Keratinocyte (primary cell): ENCODE measurements at places on chromosomes 1 and 21.

- no peak for DNase-seq
Measured at GRCh38 chr1:245645406-245645805, 490.6 kb downstream of the KIF26B start.

GRCh38 chr1:37890378-37891014 lies 31.1 kb upstream of the MTF1 start:
- DNase-seq, result no peak

- DNase-seq, result no peak
Measured at GRCh38 chr1:92544756-92545165, 58.0 kb upstream of the GFI1 start.

DNA sequence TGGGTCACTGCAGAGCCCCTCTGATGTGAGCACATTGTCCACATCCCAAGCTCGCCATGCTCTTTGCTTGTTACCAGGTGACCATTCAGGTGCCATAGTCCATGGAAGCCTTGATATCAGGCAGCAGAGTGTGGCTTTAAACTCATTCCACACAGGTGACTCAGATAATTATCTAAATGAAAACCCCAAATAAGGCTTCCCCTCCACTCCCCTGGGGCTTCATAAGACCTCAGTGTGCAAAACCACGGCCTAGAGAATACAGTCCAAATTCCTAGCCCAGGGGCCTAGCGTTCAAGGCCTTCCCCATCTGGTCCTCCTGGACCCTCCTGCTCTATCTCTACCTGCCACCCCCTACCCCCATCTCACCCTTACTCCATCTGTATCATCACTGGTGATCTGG lies 97.1 kb downstream of the ARHGEF10L start:
- DNase-seq, result no peak

DNA sequence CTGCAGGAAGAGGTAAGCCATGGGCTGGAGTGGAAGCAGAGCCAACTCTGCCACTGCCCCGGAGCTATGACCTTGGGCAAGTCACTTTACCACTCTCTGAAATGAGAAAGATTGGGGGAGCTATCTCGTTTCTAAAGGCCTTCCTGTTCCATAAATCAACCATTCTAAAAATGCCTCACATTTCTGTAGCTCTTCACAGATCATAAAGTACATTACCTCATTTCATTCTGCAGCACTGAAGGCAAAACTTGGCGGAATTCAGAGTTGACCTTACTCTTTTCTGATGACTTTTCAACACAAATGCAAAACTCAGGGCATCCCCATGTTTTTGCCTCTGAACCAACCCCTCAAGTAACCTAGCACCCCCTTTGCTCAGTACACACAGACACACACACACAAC lies 404.0 kb upstream of the NFIA start:
- DNase-seq, result no peak

DNA sequence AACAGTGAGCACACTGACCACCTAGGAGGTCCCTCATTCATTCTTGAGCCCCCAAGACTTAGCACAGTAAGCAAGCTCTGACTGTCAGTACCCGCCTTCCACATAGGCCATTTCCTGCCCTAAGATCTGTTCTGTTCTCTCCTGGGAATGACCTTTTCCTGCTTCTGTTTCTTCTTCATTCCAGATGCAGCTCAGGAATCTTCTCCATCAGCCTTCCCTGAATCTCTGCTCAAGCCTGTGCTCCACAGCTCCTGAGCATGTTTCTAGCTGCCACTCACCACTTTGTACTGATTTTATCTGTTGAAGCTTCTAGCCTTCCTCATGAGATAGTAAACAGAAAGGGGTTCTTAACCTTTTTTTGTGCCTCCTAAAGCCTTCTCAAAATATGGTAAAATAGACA lies 56.6 kb downstream of the ZNF281 start:
- DNase-seq, result no peak

DNA sequence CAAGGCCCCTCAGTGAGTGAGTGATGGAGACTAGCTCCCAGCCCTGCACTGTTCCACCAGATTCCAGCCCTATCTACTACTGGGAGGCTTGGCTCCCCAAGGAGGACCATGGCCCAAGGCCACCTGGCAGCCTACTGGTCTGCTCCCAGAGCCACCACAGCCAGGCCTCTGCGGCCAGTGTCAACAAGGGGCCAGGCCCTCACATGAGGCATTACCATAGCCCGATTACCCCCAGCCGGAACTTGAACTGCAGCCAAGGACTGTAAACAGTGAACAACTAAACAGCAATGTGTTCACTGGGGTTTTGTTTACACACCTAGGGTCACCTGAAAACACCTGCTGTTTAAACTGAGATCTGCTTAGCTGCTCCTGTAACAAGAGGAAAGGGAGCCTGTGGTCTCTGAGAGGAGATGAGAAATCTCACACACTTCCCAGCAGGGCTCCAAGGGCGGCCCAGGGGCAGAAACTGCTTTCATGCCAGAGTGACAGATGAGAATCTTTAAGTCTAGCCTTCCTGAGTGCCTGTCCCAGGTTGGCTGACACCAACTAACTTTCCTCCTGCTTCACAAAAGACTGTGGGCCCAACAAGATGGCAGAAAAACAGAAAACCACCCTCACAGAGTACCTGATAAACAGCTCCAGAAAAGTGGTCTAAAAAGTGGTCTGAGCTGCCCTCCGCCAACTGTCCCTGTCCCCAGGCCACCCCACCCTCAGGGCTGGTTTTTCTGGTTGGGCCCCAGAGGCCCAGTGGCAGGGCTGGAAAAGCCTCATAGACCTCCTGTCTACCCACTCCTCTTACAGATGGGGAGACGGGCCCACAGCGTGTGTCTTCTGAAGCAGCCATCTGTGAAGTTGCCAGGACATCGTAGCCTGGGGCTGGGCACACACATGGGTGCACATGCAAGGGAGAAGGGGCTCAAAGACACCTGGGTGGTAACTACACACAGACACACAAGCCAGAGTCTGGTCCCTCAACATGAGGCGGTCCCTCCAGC lies 28.8 kb downstream of the MEF2D start:
- no peak for DNase-seq

GRCh38 chr1:212261361-212261929 lies 23.8 kb upstream of the PPP2R5A start:
- DNase-seq, result no peak

DNA sequence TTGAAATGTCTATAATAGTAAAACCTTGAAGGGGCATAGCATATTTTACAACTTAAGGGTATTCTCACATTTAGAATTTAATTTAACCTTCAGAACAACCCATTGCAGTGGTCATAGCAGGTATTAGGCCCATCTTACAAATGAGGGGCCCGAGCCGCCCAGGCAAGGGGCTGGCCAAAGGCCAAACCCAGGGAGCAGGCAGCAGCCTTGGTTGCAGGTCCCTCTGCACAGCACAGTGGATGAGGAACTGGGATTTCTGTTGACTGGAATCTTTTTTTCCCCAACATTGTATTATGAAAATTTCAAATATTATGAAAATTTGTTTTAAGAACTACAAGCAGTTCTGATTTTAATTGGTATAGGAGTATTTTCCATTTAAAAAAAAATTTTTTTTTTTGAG lies 33.2 kb downstream of the CCSAP start:
- no peak for DNase-seq

DNA sequence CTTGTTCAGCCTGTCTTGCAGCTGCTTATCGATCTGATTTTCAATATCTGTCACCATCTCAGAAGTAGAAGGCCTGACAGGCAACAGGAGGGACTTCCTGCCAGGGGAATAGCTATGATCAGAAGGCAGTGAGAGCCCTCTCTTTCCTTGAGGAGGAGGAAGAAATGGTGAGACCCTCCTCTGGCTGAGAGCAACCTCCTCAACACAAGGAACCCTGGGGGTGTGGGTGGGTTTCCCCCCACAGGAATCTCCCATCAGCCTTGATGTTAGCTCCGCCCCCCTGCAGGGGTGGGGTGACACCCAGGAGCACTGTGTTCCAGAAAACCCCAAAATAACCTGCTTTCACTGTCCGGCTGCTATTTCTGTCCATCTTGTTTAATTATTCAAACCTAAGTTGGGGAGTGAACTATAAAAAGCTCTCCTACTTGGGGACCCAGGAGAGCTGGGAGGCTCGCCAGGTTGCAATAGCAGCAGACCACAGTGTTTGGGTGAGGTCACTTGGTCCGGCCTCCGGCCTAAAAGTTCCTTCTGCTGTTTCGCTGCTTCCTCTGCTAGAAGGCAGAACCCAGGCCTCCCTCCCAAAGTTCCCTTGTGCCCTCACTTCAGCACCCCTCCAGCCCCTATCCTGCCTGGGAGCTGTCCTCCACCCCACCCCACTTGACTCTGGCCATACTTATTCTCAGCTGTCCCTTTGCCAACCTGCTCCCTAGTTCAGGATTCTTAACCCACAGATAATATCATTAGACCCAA lies 7.8 kb upstream of the MEF2D start:
- no peak for DNase-seq

DNA sequence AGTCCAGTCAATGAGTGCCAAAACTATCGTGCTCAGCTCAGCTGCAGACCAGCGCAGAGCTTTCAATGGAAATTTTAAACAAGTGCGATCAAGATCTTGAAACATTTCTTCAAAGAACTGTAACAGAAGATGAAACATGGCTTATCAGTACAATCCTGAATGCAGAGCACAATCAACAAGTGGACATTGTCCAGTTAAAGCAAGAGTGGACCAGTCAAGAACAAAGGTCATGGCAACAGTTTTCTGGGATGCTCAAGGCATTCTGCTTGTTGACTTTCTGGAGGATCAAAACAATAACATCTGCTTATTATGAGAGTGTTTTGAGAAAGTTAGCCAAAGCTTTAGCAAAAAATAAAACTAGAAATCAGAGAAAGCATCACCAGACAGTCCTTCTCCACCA lies 374.2 kb downstream of the SETD4 start:
- no peak for DNase-seq

DNA sequence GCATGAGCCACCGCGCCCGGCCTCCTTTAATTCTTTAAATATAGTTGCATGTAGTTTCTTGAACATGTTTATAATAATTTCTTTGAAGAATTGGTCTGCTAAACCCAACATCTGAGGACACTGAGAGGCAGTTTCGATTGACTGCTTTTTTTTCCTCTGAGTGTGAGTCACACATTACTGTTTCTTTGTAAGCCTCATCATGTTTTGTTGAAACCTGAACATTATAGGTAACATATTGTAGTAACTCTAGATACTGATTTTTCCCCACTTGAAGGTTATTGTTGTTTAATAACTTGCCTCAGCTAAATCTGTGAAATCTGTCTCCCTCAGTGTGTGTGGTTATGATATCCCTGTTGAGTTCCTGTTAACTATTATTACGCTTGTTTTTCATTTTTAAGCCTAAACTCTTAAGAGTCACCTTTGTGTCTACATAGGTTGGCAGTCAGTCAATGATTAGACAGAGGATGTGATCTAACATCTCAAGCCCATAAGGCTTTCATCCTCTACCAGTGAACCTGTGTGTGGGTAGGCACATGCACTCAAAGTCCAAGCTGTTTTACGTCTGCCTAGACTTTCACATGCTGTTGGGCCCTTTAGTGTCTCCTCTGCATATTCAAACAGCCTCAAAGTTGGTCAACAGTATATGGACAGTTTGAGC lies 155.5 kb downstream of the KCNH1 start:
- no peak for DNase-seq
